T-helper 1 cell (primary cell): ENCODE measurements at places on chromosomes 6 and 20.

- no peak for DNase-seq
Measured at GRCh38 chr6:89536231-89536630, 102.3 kb downstream of the LYRM2 start.

DNA sequence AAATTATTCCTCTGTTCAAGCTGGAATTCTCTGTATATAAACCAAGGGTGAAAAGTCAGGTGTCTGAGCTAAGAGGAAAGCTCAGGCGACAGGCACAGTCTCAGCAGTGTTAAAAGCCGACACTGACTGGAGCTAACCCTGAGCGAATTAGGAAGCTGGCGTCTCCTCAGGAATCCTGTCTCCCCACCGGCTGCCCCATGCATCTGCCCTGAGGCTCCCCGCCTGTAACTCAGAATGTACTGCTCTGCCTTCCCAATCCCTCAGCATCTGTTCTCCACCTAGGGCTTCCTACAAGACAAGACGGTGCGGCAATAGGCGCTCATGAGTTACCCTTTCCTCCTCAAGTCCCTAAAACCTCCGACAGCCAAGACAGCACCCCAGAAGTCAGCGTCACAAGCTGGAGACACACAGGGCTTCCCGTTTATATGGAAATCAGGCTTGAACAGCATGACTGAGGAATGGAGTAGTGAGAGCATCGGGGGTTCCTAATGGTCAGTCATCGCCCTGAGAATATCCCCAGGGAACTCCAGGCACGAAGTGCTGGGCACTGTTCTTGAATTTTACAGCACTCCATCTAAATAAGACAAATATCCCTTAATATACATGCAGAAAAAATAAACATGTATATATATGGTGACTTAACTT, 33.5 kb downstream of the WDR27 start:
- no peak for DNase-seq

DNA sequence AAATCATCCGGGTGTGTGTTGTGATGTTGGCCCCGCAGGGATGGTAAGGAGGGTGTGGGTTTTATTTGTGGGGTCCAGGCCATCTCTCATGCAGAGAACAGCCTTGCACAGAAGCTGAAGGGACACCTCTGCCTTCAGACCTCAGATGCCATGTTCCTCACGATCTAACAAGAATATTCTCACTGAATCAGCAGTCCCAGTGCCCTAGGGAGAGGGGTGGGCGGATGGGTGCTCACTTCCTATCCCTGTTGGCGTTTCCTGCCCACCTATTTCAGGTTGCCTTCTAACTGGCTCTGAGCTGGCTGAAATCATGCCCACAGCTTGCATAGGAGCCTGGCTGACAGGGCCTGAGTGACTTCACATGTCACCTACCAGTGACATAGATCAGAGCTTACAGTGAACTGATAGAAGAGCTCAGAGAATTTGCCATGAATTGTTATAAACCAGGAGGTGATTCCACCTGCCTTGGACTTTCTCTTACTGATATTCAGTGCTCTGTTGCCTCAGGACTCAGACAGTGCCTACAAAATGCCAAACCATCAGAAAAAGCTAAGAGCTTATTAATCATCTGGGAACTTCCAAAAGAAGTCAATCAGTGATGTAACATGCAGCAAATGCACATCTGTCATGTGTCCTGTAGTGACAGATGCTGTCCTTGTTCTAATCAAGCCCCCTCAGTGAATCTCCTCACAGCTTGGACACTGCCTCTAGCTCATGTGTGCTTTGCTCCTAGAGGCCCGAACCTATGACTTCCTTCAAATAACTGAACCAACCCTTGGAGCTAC, 285.8 kb upstream of the PRND start:
- no peak for DNase-seq

DNA sequence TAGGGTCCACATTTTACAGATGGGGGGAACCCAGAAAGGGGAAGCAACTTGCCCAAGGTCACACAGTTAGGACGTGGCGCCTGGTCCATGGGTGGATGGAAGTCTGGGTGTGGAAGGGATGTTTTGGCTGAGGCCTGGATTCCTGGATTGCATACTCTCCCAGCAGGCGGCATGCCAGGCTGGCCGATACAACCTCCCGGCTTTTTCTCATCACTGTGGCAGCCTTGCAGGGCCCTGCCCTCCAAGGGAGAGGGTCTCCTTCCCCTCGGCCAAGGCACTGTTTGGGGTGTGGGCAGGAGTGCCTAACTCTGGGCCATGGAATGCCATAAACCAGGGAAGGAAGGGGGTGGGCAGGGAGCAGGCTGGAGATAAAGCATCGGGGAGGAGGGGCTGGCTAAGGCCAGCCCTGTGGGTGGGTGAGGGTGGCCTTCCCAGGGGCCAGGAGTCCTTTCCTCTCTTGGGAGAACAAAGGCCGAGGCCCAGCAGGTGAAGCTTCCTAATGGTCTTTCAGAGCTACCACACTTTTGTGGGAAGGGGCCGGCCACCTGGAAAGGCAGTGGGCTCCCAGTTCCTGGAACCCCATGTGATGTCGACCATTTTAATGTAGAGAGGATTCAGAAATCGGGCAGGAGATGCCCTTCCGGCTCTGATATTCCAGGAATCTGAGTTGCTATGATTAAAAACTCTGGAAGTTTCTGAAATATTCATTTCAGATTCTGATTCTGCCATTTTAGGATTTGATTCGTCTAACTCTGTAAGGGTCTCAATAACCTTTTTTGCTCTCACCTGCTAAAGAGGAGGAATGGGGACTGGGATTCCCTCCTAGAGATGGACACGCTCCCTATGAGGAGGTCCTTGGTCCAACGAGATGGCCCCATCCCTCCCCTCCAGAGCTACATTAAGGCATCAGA, 4.2 kb downstream of the FOXS1 start:
- no peak for DNase-seq

GRCh38 chr6:144602523-144603180, 317.5 kb downstream of the UTRN start:
- DNase-seq, result no peak

DNA sequence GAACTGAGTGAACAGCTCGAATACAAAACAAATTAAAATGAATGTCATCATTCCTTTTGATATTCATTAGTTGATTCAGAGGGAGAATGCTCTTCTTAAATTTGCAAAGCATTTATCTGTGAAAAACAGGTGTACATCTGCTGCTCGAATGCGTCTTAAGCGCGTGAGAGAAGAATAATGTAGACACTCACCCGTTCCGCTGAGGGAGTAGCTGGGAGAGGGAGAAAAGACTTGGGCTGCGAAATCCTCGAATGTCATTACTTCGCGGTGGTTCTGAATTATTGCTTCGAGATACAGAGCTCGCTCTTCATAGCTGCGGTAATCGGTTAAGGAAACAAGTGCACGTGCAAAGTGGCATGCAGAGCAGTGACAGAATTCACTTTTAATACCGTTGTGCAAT, 43.9 kb downstream of the INSM1 start:
- DNase-seq, result no peak

DNA sequence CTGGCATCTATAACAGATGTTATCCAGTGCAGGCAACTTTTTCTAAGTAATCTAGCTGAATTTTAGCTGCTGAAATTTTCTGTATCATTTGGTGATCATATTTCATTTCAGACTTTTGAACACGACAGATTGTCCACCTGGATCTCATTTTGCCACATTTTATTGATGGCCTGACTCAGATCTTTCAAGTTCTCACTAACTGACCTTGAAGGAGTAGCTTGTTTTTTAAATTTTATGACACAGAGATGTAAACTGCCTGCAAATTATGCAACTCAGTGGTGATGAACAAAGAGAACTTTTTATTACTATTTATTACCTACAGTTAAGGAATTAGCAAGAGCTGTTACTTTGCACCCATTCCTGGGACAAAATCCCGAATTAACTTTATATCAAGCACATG, 366.4 kb downstream of the PAX1 start:
- DNase-seq, result no peak

DNA sequence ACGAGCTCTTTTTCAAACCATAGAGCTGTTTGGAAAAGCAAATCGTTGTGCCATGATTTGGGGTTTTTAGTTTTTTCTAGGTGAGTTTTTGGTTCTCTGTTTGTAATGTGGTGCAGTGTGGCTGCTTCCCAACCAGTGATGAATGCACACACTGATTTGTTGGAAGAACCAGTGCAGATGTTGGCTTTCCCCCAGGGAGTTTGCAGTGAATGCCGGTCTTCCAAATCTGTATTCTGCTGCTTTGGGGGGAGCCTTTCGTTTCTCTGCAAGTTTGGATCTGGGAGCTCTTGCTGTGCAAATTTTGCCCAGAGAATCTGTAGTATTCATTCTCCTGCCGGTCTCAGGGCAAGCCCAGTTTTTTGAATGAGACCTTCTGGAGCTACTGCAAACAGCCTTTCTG, 14.5 kb downstream of the HECA start:
- no peak for DNase-seq

DNA sequence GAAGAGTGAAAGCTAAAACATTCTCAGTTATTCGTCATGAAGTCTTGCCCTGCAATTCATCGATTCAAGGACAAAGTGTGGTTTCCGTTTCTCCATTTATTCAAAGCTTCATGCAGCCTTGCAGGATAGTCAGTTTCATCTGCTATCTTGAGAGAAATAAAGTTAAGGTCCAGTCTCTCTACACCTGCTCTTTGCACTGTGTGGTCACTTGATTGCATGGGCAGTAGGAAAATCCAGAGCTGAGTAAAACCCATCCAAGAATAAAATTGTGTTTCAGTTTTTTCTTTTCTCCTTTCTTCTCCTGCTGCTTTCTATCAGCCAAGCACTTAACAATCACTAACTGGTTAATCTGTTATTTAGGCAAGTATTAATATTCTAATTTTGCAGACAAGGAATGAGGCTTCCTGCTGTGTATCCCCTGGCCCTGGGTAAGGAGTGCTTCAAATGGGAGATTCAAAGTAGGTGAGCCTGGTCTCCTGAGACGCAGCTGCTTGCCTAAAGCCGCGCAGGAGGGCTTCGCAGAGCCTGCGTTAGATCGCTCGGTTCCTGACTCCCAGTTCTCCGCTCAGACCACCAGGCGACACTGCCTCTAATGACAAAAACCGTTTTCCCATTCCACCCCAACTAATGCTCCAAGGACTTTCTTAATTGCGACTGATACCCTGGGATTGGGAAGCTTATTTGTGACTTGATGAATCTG, 808.3 kb downstream of the TFAP2A start:
- no peak for DNase-seq

GRCh38 chr20:32664012-32664677, 9.6 kb downstream of the C20orf203 start:
- no peak for DNase-seq

- DNase-seq, result no peak
Measured at GRCh38 chr6:363909-364308, 27.6 kb upstream of the IRF4 start.

GRCh38 chr20:45463709-45464108, 5.8 kb upstream of the WFDC2 start:
- no peak for DNase-seq

DNA sequence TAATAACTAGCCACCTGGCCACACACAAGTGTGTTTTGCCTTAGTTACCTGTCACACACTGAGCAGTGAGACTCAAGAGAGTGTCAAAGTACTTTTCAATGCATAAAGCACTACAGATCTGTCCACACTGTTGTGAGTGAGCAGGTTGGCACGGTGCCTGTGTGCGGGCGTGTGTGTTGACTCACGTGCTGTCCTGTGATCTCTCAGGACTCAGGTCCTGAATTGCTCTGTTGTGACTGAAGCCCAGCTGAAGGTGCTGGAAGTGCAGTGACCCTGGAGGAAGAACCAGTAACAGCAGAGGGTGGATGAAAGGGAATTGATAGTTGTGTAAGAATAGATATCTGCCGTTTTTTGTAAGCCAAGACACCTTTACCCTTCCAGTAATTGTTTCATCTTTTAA, 18.3 kb downstream of the SLC16A10 start:
- no peak for DNase-seq

GRCh38 chr20:51696304-51697071, 71.7 kb downstream of the ATP9A start:
- no peak for DNase-seq

- DNase-seq, result no peak
Measured at GRCh38 chr6:121584586-121585369, 149.3 kb downstream of the GJA1 start.

GRCh38 chr6:126650931-126651330, 311.0 kb downstream of the CENPW start:
- no peak for DNase-seq

- DNase-seq, result no peak
Measured at GRCh38 chr20:45948742-45949541, 14.5 kb downstream of the PCIF1 start.

DNA sequence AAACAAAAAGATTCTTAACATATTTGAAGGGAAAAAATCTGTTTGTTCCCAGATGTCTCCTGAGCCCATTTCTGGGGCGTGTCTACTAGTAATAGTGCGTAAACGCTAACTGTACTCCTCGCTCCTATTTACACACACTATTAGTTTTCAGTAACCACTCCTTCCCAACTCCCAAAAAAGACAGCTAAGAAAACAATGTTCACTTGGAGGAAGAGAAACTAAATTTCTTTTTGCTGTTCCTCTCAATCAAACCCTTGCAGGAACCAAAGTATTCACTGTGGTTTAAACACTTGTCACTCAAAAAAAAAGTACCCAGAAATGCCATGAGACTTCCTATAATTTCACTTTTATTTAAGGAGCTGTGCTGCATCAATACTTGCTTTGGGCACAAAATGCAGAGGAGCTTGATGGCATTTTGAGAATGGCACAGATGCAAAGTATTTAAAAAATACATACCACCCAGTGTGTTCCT, 118.2 kb downstream of the BACH2 start:
- DNase-seq, result no peak

DNA sequence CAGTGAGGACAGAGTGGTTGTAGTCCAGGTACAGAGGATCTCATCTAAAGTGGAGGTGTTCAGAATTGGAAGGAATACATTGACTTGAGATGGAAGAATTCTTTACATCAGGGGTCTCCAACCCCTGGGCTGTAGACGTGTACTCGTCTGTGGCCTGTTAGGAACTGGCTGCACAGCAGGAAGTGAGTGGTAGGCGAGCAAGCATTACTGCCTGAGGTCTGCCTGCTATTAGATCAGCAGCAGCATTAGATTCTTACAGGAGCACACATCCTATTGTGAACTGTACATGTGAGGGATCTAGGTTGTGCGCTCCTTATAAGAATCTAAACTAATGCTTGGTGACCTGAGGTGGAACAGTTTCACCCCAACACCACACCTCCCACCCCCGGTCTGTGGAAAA, 121.1 kb downstream of the CDKAL1 start:
- DNase-seq, result no peak

GRCh38 chr6:140663094-140663493, 1288.6 kb upstream of the CITED2 start:
- no peak for DNase-seq

DNA sequence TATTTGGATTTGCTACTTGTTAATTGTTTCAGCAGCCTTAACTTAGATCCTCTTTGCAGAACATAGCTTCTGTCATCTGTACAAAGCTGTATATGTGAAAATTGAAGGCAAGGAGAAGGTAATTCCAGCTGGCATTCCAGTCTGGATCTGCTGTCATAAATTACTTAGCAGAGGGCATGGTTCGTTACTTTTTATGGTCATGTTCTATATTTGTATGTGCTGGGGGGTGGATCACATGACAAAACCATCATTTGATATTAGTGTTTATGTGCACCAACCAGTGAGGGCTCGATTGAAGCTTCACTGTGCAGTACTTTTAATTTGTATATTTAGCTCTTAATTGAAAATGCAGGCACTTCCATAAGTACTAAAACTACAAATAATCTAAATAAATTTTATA, 80.2 kb downstream of the CAP2 start:
- no peak for DNase-seq

- DNase-seq, result no peak
Measured at GRCh38 chr6:34412643-34413214, 13.1 kb downstream of the RPS10 start.

- DNase-seq, result no peak
Measured at GRCh38 chr6:37763413-37763812, 56.1 kb upstream of the ZFAND3 start.

GRCh38 chr20:57283860-57284259, 17.4 kb upstream of the BMP7 start:
- DNase-seq, result no peak
